ENCODE measurements at places on chromosomes 4 and X.

- no peak for DNase-seq
These were observed 18.8 kb upstream of the SYNPO2 start for GRCh38 chr4:118869808-118870342.

GRCh38 chr4:167581449-167581965, 347.2 kb upstream of the SPOCK3 start:
- no peak for DNase-seq

GRCh38 chr4:152372444-152372843, 163.4 kb downstream of the FBXW7 start:
- DNase-seq, result no peak

GRCh38 chr4:174707051-174707676, 121.9 kb downstream of the GLRA3 start:
- DNase-seq, result no peak

DNA sequence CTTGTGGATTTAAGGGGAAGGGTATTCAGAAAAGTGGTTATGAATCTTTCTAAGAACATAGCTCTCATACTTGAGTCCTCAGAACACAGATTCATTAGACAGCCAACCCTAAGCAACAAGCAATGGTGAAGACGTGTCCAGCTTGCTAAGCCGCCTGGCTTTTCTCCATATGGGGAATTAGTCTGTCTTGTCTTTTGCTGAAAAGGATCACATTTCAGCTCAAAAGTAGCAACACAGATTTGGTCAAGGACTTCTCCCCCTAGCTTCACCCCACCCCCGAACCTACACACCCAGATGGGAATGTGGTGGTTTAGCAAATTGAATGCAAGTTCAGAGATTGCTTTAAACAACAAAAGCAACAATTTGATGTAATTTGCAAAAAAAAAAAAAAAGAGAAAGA, 103.3 kb upstream of the RASGEF1B start:
- no peak for DNase-seq

DNA sequence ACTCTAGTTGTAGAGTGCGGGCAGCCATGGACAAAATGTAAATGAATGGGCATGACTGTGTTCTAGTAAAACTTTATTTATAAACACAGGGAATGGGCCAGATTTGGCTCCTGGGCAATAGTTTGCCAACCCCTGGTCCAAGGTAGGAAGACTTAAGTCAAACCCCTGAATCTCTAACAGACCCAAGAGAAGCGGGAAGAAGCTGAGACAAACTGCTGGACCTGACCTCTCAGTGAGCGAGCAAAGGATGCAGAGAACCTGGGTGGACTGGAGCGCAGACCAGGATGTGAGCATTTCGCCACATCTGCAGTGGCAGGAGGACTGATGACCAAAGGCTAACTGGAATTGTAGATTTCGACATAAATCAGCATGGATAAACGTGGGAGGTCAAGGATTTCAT, 201.6 kb downstream of the STIM2 start:
- no peak for DNase-seq

GRCh38 chr4:168183717-168184571, 91.6 kb downstream of the ANXA10 start:
- no peak for DNase-seq

DNA sequence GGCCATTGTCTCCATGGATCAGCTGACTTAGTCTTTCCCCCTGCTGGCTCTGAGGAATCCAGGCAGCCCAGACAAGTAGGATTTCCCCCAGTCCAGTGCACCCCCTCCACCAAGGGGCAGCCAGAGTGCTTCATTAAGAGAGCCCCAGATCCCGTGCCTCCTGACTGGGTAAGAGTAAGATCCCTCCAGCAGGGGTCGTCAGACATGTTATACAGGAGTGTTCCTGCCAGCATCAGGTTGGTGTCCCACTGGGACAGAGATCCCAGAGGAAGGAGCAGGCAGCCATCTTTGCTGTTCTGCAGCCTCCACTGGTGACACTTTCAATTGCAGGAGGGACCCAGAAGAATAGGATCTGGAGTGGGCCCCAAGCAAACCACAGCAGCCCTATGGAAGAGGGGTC, 29.0 kb upstream of the INPP4B start:
- DNase-seq, result no peak

- no peak for DNase-seq
These were observed 921 bp downstream of the PFKFB1 start for GRCh38 chrX:54992911-54993622.

GRCh38 chrX:118187100-118187499, 70.5 kb upstream of the KLHL13 start:
- no peak for DNase-seq

DNA sequence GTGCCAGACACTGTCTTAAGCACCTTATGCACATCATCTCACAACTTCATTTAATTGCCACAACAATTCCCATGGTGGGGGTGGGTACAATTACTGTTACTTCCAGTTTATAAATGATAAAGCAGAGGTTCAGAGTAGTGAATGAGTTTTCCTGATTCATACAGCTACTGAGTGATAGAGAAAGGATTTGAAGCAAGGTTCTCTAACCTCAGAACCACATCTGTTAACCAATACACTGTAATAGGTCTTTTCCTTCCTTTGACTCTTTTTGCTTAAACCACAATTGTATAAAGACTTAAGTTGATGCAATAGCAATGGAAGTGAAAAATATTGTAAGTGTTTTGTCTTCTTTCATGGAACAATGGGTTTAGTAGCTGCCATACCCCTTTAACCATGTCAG, 43.5 kb upstream of the PAK3 start:
- no peak for DNase-seq

DNA sequence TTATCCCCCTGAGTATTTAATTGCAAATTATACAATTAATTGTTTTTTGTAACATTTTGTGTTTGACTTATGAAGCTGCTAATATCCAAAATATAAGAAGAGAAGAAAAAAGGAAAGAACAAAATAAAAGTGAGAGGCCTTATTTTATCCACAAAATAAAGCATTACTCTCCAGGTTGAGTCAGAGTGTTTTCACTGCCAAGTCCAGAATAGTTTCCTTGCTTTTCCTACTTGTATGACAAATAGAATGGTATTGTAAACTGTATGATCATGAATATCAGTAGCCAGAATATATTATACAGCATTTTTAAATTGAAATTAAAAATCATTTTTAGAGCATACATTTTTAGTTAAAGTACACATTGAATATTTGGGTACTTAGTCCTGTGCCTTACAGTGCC, 237.8 kb downstream of the NDST4 start:
- no peak for DNase-seq

DNA sequence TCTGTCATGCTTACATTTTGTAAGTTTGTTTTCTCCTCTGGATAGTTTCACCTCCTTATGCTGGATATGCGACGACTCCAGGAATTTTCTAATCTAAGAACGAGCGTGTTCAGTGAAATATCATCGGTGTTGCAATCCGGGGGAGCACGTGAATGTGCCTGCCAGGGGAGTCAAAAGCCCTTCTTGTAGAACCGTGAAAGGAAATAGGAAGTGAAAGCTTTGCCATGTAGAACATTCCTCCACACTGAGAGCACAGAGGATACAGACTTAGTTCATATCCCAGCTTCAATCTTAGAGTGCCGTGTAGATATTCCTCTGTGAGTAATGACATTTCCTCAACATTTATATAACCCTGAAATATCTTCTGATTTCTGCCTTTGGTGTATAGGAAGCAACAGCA, 121.2 kb downstream of the VEGFC start:
- no peak for DNase-seq

GRCh38 chr4:136203199-136203598, 1329.1 kb downstream of the PCDH18 start:
- no peak for DNase-seq

- DNase-seq, result peak; percentile 65
These were observed 50.2 kb downstream of the DDX3X start for GRCh38 chrX:41384051-41384705.

DNA sequence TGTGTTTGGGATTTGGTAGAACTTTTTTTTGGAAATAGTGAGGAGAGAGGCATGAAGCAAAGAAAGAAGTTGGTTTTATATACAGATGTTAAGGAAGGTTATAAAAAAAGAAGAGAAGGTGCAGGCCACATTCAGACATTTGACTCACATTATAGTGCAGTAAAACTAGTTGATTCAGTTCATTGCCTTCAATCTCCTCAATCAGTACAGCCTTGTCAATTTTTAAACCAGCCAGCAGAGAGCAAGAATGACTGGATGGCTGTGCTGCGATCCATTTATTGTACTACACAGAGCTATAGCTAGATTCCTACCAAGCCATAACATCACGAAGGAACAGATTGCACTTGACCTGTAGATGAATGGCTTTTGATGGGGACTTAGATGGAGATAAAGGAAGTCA, 79.7 kb upstream of the LSM6 start:
- no peak for DNase-seq

DNA sequence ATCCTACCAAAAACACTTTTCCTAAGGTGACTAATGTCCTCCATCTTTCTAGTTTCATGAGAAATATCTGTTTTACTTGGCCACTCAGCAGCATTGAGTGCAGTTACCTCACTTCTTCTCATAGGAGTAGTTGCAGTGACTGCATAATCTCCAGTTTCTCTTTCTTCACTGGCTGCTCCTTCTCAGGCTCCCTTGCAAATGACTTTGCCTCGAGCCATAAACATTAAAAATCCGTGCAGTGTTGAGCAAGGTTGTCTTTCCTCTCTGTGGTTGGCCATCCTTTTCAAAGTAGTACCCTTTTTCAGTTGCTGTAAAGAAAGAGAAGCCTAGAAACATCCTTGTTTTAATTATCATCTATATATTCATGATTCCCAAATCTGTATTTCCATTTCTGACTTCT, 10.2 kb upstream of the PRKG2 start:
- DNase-seq, result no peak

DNA sequence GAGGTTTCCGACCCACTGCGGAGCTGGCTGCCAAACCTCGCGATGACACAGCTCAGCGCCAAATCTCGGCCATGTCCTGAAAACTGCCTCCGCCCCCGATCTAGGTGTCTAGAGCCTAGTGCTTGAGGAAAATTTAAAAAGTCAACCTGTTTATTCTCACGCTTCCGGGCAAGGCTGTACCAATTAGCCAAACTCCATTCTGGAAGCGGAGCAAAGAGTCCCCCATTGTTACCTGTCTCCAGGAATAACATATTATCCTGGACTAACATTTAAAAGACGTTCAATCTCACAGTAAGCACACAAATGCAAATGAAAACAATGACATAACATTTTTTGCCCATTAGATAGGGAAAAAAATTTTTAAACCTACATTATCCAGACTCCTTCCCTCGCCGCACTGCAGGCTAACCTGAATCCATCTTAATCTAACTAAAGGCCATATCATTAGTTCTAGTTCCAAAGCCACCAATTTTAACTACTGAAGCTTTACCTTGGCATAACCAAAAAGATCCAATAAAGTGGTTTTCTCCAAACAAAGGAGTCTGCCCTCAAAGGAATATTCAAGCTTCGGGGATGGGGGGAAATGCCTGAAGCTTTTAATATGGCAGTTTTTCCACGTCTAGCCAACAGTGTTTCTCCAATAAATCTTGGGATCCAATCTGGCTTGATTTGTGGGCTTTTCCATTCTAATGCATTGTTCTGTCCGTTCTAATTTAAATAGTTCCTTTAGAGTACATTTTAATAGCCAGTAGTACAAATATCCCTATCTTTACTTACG, 1.9 kb downstream of the HUWE1 start:
- no peak for DNase-seq

- no peak for DNase-seq
These were observed 56.8 kb downstream of the RXFP1 start for GRCh38 chr4:158578476-158578875.

DNA sequence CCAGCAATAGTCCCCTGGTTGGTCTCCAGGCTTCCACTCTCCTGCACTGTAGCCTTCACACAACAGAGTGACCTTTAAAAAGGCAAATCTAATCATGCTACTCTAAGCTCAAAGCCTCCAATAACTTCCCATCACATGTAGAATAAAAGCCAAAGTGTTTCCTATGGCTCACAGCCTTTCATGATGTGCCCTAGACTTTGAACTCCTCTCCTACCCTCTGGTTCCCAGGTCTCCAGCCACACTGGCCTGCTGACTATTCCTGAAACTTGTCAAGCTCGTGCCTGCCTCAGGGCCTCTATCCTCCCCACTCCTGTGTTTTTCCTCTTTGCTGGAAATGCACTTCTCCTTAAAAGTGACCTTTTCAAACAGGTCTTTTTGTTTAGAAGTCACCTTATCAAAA, 3.1 kb downstream of the MANBA start:
- DNase-seq, result no peak

DNA sequence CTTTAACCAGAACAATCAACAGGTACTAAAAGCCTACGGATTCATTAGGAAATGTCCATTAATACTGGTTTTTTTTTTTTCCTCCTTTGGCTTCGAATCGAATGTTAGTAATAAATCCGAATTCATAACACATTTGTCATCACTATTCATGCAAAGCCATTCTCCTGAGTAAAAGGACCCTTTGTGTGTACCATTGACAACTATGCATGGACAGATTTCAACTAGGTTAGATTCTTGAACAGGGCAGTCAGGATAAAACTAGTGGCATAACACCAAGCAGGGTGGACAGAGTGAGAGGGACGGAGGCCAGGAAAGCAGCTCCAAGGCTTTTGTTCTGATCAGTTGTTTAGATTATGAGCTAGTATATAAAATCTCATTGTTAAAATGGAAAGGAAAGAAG, 1722.0 kb upstream of the TENM3 start:
- no peak for DNase-seq

- DNase-seq, result no peak
These were observed 31.0 kb downstream of the MAGED2 start for GRCh38 chrX:54838583-54838982.

- DNase-seq, result no peak
These were observed 43.8 kb downstream of the RAI2 start for GRCh38 chrX:17817251-17817650.

GRCh38 chr4:185881430-185881829, 69.4 kb upstream of the SORBS2 start:
- DNase-seq, result no peak

DNA sequence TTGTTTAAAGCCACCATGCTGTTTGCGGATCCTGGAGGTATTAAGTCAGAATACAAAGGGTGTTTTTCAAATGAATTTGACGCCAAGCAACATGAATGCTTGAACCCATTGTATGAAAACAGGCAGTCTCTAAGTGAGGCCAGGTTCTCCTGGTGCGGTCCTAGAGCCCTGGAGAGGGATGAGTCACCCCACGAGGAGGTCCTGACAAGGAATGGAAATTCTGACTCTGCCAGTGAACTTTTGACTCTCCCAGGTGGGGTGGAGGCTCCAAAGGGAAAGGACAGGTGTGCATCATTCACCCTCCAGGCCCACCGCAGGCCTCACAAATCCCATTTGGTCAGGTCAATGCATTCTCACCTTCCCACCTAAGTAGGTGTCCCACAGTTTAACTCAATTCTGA, 1.5 kb downstream of the TRIM2 start:
- DNase-seq, result peak; percentile 59

- DNase-seq, result no peak
These were observed 886.2 kb downstream of the ARAP2 start for GRCh38 chr4:35358001-35358584.

DNA sequence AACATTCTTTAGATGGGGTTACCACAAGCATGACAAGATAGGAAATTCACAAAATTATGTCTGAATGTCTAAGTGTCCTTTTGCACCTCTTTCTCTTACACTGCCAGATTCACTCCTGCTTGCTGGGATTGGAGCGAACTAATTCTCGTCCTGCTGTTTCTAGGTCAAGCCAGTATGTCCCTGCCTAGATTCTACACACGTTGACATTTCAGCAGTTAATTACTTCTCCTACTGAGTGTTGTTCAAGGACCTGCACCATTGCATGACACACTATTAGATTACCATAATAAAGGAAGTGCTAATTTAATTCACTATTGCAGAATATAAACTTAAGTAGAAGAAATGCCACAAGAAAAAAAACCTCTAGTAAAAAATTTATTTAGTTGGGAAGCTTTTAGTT, 1911.7 kb downstream of the PCDH7 start:
- no peak for DNase-seq
